ENCODE measurements at places on chromosomes 7 and 10. TPM values are rescaled to one million over a fixed set of nuclear protein-coding genes. Genes with fewer than 3 reads are reported as not detected.
A peak's percentile ranks its signal among the peaks of the same experiment; 100 is the strongest.

DNA sequence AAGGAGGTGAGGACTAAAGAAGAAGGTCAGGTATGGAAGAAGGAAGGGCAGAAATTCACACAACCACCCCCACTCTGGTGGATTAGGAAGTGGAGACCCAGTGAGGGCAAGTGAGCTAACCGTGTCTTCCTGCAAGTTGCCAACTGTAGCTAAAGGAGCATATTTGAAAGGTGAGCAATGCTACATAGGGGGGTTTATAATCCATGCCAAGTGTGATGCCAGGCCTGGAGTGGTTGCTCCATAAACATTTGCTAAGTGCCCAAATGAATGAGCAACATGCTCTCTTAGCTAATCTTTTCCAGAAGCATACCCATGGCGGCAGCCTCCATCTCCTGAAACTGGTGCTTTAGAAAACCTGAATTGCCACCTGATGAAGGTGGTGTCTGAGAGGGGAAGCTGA lies 121.6 kb downstream of the LRRC18 start:
- no peak for DNase-seq

Gene SH3PXD2A
- 7.6 TPM for total RNA-seq

DNA sequence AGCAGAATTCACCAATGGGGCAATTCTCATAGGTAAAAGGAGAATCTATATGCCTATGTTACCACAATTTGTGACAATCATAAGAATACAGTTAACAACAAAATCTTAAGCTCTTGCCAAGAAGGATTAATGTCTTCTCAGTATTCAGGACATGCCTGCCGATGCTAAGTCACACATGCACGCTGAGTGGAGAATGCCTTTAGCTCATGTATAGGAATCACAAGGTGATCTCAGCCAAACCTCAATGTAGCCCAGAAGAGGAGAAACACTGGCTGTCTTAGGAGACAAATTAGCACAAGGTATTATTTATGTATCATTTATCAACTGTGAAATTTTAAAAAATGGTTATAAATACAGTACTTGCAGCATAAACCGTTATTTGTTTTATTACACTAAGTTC lies 2.7 kb downstream of the HTR7 start:
- no peak for DNase-seq

Gene SLC29A3
- total RNA-seq, result 2.9 TPM

Gene MKX
- total RNA-seq, result not detected

Gene GIMAP2
- total RNA-seq, result 58.4 TPM

- DNase-seq, result no peak
These were observed 59.3 kb upstream of the VWC2 start for GRCh38 chr7:49714182-49714581.

Gene GIMAP7
- 21.2 TPM for total RNA-seq

Gene ACTL6B
- not detected for total RNA-seq

DNA sequence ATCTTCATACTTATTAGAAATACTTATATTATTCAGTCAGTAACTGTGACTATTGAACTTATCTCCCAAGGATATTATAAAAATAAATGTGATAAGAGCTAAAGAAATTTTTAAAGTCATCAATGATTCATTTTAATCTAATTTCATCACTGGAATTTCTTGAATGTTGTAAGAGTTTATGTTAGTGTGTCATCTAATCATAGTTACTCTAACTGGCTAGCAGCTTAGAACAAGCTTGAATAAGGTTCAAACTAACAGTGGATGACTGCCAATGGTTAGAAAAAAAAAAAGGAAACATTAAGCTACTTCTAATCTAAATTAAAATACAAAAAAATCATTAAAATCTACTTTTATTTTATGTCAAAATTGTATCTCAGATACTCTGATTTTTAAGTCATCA lies 1066.3 kb downstream of the CNTNAP2 start:
- no peak for DNase-seq

Gene DMBT1
- not detected for total RNA-seq

GRCh38 chr10:100014071-100014762 lies 4.5 kb upstream of the DNMBP start:
- DNase-seq, result no peak

GRCh38 chr10:104274762-104275721 lies 6.1 kb downstream of the GSTO2 start:
- peak; percentile 38 for DNase-seq

Measured in CD8-positive, alpha-beta T cell (primary cell).